ENCODE measurements at places on chromosomes 2 and 18. TPM values are rescaled to one million over a fixed set of nuclear protein-coding genes. Genes with fewer than 3 reads are reported as not detected.

The HS1BP3 gene
- 32.1 TPM for total RNA-seq

The PIK3C3 gene
- 76.1 TPM for total RNA-seq

The ANKRD23 gene
- total RNA-seq = 1.2 TPM

The ARL4C gene
- 20.9 TPM for total RNA-seq

The REG3A gene
- not detected for total RNA-seq

The KLHL30 gene
- total RNA-seq = under 0.01 TPM

The PROM2 gene
- total RNA-seq = 0.30 TPM

The GKN2 gene
- not detected for total RNA-seq

The GAREM2 gene
- 1.5 TPM for total RNA-seq

The SCN3A gene
- 0.89 TPM for total RNA-seq

The ONECUT2 gene
- total RNA-seq = 0.05 TPM

The ASB18 gene
- not detected for total RNA-seq

The LHCGR gene
- total RNA-seq = not detected

The NT5C1B gene
- total RNA-seq = not detected

The MTA3 gene
- total RNA-seq = 30.4 TPM

The ITGB6 gene
- total RNA-seq = 0.60 TPM

The PARD6G gene
- total RNA-seq = 6.8 TPM

The SLC11A1 gene
- 0.30 TPM for total RNA-seq

The MYO7B gene
- 0.59 TPM for total RNA-seq

The GALNT14 gene
- total RNA-seq = 2.3 TPM

The CSRNP3 gene
- 3.9 TPM for total RNA-seq

The CACNB4 gene
- total RNA-seq = 1.2 TPM

The ESPNL gene
- total RNA-seq = 1.5 TPM

The CHST9 gene
- not detected for total RNA-seq

The ALPP gene
- not detected for total RNA-seq

The ANKRD53 gene
- 1.5 TPM for total RNA-seq

The MALL gene
- total RNA-seq = 1.2 TPM

The SLC9A2 gene
- total RNA-seq = not detected

The MBD1 gene
- total RNA-seq = 79.3 TPM

The DAW1 gene
- total RNA-seq = 0.59 TPM

The HOXD4 gene
- total RNA-seq = 0.30 TPM

The DES gene
- 5.3 TPM for total RNA-seq

The TMEM169 gene
- under 0.01 TPM for total RNA-seq

The SLC9A4 gene
- total RNA-seq = not detected

The CDH19 gene
- not detected for total RNA-seq

The GNLY gene
- not detected for total RNA-seq

The TPO gene
- total RNA-seq = not detected

The SIX3 gene
- total RNA-seq = not detected

The PRSS56 gene
- not detected for total RNA-seq

The MYOM1 gene
- total RNA-seq = 3.0 TPM

The EFEMP1 gene
- total RNA-seq = 180 TPM

The APLF gene
- total RNA-seq = 6.3 TPM

The NPHP1 gene
- total RNA-seq = 5.0 TPM

The SERPINB3 gene
- total RNA-seq = not detected

The BCL11A gene
- 5.9 TPM for total RNA-seq

The ICOS gene
- not detected for total RNA-seq

The FAM237A gene
- not detected for total RNA-seq

The PCARE gene
- not detected for total RNA-seq

The C2orf80 gene
- not detected for total RNA-seq

The RNF125 gene
- total RNA-seq = not detected

The FTCDNL1 gene
- 1.5 TPM for total RNA-seq

The ABCG5 gene
- total RNA-seq = not detected

The MZT2A gene
- 66.2 TPM for total RNA-seq

The CCDC74A gene
- total RNA-seq = 8.3 TPM

The PFN4 gene
- 0.42 TPM for total RNA-seq
